Fibroblast of skin of abdomen (primary cell): ENCODE measurements at places on chromosomes 7 and 10.

DNA sequence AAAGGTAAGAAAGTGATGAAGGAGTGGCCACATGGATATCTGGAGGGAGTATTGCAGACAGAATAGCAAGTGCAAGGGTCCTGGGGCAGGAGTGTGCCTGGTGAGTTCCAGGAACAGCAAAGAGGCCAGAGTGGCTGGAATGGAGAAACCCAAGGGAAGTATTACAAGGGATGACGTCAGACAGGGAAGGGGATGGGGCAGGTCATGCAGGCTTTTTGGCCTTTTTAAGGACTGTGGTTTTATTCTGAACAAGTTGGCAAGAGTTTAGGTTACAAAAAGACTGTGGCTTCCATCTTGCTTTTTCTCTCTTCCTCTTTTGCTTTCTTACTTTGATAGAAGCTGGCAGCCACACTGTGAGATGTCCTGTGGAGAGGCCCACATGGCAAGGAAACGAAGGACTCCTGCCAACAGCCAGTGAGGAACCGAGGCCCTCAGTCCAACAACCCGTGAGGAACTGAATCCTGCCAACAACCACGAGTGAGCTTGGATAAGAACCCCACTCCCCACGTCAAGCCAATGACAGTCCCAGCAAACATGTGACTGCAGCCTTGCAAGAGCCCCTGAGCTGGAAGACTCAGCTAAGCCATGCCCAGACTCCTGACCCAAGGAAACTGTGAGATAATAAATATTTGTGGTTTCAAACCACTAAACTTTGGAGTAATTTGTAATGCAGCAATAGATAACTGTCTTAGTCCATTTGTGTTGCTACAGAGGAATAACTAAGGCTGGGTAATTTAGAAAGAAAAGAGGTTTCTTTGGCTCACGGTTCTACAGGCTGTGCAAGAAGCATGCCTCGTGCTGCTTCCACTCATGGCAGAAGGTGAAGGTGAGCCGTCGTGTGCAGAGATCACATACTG, 19.8 kb upstream of the KDM7A start:
- peak; percentile 31 for DNase-seq

DNA sequence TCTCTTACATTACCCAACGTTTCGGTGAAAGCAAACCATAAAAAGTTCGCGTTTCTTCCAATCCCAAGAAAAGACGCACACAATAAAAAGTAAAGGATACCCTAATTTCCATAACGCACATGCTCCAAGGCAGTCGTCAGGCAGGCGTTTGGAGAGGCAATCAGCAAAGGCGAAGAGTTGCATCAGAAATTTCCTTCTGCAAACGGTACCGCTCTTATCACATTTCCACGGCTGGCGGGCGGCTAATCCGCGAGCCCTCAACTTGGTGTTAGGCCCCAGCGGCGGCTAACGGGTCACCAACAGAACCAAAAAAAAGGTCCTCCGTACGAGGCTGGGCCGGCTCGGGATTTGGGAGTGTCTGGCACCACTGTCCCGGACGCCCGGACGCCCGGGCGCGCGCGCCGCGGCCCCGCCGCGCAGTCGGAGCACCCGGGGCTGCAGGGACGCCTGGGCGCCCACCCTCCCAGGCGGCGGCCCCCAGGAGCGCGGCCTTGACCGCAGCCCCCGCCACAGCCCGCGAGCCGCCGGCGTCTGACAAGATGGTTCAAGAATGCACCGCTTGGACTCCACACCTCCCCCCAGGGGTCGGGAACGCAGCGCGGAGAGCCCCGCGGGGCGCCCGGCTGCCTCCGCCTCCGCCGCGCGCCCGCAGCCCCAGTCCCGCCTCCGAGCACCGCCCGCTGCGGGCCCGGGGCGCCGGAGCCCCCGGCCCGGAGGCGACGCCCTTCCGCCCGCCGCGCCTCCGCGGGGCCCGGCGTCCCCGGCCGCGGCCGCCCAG, 9.8 kb upstream of the GRB10 start:
- DNase-seq: peak; percentile 81

- no peak for DNase-seq
Measured at GRCh38 chr10:51691135-51691534, 8.3 kb downstream of the CSTF2T start.

DNA sequence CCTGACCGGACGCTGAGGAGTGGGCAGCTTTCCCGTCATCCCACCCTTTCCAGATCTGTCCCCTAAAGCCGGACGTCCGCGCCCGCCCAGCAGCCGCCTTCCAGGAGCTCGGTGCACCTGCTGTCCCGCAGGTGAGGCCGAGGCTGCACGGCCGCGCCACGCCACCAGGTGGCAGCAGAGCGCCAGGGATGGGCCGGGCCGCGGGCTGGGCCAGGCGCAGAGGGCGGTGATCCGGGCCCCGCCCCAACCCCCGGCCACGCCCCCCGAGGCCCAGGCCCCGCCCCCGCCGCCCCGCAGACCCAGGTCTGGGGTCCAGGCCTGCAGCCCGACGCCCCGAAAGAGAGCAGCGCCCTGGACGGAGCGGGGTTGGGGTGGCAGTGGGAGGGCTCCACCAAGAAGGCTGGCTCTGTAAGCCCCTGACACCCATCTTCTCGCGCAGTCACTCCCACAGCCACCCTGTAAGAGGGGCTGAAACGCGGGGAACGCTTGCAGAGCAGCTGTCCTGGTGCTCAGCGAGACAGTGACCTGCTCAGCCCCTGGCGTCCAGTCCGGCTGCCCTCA, 32.2 kb downstream of the FOXL3 start:
- peak; percentile 16 for DNase-seq

DNA sequence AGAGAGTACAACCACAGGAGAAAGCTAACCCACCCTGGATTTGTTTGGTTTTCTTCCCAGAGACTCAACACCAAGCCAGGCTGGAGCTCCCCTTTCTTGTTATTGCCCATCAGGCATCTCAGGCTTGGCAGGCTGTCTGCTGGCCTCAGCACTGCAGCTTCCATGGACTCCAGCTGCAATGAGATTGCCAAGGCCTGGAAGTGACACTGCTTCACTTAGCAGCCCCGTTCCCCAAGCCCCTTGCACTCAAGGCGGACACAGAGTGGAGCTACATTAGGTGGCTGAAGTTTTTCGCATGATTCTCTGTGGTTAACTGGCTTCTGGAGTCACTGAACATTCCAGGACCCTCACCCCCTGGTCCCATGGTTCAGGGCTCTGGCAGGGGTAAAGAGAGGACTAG, 163.1 kb upstream of the GDF10 start:
- no peak for DNase-seq

GRCh38 chr10:46317889-46318288, 31.1 kb downstream of the ANTXRL start:
- no peak for DNase-seq

DNA sequence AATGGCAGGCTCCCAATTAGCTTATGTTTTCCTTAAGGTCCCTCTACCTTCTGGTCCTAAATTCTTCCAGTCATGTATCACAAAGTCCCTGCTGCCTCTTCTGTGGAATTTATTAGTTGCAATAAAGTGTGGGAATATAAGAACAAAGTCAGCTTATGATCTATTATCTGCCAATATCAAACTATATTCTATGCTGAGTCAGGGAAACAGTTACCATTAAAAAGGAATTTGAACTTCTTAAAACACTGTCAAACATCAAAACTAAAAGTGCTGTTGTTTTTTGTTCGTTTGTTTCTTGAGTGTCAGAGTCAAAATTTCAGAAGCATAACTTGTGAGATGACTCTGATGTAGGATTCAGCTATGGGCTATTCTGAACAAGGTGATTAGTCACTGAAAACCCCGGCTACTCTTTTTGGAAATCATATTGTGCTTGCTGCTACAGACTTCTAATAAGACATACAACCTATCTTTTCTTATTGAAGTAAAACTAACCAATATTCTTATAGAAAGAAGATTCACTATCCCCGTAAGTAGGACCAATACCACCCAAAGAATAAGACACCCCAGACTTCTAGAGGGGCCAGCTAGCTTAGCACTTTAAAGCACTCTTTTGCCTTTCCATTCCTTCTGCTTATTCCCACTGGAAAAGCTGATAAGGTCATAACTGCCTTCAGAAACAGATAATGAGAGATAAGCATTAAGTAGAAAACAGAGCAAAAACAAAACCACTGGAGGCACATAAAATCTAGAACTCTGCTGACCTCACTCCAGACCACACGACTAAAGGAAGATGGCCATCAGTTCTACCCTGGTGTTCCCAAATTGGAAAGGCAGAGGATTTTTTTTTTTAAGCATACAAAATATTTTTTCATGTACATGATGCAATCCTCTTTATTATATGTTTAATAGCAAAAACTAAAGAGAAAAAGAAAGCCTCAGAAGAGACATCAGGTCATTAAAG, 370.6 kb downstream of the PARD3 start:
- DNase-seq: peak; percentile 5

DNA sequence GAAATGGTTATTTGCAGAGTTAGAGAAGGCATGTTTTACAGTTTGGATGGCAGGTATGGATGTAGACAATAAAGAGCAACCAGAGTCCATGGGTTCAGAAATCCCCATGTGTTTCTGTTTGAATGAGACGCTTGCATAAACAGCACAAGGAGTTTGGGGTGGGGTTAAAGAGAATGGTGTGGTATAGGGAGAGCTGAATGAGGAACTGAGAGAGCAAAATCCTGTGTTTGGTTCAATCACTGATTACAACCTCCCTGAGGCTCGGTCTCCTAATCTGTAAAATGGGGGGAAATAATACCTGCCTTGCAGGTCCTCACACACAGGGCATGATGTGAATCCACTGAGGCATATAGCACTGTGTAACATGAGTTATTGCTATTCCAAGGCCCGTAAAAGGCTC, 23.7 kb downstream of the CAV1 start:
- DNase-seq: no peak

GRCh38 chr10:84204610-84205009, 10.3 kb downstream of the CDHR1 start:
- DNase-seq: no peak

- DNase-seq: no peak
Measured at GRCh38 chr10:633279-634245, 55.9 kb downstream of the DIP2C start.

DNA sequence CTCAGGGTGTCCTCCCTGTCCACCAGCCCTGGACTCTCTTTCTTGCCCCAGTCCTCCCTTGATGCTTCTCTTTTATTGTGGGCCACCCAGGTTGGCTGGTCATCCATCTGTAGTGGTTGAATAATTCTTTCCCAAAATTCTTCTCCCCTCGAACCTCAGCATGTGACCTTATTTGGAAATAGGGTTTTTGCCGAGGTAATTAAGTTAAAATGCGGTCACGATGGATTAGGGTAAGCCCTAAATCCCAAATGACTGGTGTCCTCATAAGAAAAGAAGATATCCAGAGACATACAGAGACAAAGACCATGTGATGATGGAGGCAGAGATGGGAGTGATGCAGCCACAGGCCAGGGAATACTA, 74.3 kb downstream of the GFRA1 start:
- no peak for DNase-seq

GRCh38 chr10:91603931-91604331, 28.9 kb downstream of the PPP1R3C start:
- peak; percentile 94 for DNase-seq

- peak; percentile 18 for DNase-seq
Measured at GRCh38 chr10:20100171-20100570, 283.9 kb downstream of the PLXDC2 start.

- no peak for DNase-seq
Measured at GRCh38 chr7:1698951-1699350, 28.9 kb downstream of the ELFN1 start.

DNA sequence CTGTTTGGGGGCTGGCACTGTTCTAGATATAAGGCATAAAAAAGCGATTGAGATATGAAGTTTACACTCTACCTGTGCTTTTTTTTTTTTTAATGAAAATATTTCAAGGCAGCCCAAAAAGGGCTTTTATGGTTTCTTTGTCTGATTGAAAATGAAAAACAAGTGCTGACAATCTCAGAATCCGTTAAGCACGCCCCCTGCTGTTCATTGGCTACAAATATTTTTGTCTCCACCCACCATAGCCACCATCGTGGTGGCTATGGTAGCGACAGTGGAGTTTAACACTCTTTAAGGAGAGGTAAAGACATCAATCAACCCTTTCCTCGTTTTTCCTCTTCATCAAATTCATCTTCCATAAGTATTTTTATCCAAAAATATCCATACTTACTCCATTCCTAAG, 94.2 kb downstream of the CD36 start:
- DNase-seq: no peak

GRCh38 chr7:41147606-41148485, 555.0 kb downstream of the INHBA start:
- DNase-seq: peak; percentile 35

GRCh38 chr10:22049635-22050034, 46.1 kb upstream of the DNAJC1 start:
- DNase-seq: peak; percentile 23

DNA sequence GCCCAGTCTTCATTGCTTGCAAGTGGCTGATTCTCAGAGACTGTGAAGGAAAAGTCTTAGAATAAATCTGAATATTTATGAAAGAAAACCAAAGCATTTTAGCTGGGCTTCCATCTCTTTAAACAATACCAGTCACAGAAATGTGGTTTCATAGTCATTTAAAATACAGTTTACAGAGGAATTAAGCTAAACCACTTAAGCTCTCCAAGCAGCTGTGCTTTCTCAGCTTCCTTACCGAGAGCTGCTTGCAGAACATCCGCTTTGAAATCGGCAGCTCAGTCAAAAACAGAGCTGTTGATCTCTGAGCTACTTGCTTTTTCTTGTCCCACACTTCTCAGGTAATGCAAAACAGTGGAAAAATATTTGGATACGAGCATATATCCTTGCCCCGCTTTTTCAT, 134.5 kb downstream of the DYNC1I1 start:
- DNase-seq: no peak

GRCh38 chr7:149879766-149880637, 6.2 kb downstream of the ATP6V0E2 start:
- DNase-seq: no peak

- no peak for DNase-seq
Measured at GRCh38 chr7:149229526-149229925, 9.9 kb upstream of the ZNF212 start.

GRCh38 chr7:80869106-80869784, 49.6 kb downstream of the SEMA3C start:
- no peak for DNase-seq

DNA sequence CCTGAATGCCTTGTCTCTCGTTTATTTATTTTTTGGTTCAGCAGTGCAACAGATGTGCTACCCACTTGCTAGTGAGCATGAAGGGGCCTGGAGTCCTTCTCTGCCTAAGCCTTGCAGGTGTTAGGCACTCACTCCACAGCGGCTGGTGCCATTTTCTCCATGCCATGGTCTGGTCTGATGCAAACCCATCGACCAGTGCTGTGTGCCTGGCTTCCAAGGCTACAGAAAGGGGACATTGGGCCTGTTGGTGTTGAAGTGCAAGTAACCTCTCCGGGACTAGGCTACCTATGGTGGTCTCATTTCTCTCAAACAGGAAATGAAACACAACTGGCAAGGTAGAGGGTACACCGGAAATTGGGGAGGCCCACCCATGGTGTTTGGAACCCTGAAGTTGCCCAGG, 198.1 kb downstream of the ADARB2 start:
- DNase-seq: no peak

- DNase-seq: no peak
Measured at GRCh38 chr7:158904599-158904998, 48.2 kb downstream of the DYNC2I1 start.

DNA sequence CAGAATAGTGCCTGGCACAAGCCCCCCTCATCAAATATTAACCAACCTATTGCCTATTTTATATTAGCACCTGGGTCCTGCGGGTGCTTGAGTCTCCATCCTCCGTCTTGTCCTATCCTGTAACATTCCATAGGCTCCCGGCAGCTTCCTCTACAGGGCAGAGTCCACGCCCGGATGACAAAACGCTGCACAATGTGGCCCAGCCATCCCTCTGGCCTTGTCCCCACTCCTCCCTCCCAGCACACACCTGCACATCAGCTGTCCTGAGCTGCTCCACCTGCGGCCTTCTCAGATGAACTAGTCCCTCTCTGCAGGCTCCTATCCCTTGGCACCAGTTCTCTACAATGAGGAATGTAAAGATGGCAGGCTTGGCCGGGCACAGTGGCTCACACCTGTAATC, 153.5 kb upstream of the PDE1C start:
- no peak for DNase-seq

- no peak for DNase-seq
Measured at GRCh38 chr7:78153285-78153684, 354.7 kb downstream of the PHTF2 start.
